ENCODE measurements at places on chromosomes 1 and 21.

- no peak for DNase-seq
These were observed 33.5 kb upstream of the CLDN14 start for GRCh38 chr21:36513430-36513829.

DNA sequence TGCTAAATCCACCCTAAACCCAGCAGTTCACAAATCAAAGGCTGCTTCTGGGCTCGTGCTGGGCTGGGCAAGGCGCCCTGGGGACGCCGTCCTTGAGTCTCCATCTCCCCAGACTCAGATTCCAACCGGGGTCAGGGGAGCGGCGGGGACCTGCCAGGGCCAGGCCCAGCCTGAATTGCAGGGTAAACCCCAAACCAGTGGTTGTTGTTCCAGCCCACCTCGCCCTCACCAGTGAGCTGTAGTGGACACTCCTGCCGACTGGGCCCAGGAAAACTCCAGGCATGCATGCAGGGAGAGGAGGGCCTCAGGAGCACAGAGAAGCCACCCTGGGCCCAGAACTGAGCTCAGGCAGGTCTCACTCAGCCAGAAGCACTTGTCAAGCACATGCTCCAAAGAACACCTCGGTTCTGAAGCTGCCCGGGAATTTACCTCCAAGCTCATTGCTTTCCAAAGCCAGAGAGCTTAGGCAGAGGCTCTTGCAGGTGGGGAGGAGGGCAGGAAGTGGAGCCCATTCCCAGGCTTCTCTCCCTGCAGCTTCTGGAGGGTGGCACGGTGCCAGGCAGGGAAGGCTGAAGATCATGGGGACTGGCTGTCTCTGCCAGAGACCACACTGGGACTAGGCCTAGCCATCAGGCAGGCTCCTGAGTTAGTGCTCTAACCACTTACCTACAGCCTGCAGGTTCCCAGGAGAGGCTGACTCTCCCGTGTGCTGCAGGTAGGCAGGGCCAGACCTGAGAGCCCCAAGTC is 437.0 kb downstream of the MATN1 start:
- DNase-seq, result no peak

GRCh38 chr1:53539226-53539625 is 80.0 kb downstream of the DMRTB1 start:
- no peak for DNase-seq

- no peak for DNase-seq
These were observed 35.8 kb downstream of the LHX4 start for GRCh38 chr1:180265871-180266270.

DNA sequence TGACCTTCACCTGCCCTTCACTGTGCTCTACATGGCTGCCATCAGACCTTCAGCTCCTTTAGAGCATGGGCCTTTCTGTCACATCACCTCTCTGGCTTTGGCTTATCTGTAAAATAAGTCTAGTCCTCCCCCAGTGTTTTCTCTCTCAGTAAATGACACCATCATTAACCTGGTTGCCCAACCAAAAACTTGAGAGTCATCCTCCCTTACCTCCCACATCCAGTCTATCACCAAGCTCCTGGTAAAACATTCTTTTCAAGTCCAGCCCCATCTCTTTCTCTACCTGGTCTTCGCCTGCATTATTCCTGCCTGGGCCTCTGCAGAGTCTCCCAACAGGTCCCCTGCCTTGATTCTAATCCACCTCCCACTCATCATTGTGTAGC is 13.1 kb downstream of the SLC26A9 start:
- DNase-seq, result no peak

- no peak for DNase-seq
These were observed 218.8 kb downstream of the NTNG1 start for GRCh38 chr1:107359472-107360241.

DNA sequence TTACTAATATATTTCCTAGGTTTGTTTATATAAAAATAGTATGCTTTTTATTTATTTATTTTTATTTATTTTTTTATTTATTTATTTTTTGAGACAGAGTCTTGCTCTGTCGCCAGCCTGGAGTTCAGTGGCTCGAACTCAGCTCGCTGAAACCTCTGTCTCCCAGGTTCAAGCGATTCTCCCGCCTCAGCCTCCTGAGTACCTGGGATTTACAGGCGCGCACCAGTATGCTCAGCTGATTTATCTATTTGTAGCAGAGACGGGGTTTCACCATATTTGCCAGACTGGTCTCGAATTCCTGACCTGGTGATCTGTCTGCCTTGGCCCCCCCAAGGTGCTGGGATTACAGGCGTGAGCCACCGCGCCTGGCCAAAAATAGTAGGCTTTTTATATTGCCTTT is 33.2 kb downstream of the BRINP3 start:
- no peak for DNase-seq

DNA sequence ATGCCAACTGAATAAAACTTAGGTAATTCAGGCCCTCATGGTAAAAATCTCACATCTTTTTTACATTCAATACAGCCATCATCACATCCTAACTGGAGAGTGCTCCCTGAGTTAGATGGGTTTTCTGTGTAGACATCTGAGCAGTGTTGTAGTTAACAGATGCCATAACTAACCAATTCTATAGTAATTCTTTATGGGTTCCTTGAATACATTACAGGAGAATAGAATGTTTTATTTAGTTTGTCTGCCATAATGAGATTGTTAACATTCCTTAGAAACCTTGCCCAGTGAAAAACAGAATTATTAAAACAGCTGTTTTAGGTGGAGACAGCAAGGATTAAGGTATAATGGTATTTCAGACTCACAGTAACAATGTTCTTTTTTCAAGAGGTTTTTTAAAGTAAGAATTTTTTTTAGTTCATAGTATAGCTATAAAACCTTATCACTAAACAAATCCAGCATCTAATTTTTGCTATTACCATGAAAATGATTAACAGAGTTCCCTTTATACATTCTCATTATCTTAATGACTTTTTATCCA is 95.3 kb downstream of the ATP5PO start:
- no peak for DNase-seq

- no peak for DNase-seq
These were observed 403.6 kb downstream of the PTPRU start for GRCh38 chr1:29639741-29640427.

DNA sequence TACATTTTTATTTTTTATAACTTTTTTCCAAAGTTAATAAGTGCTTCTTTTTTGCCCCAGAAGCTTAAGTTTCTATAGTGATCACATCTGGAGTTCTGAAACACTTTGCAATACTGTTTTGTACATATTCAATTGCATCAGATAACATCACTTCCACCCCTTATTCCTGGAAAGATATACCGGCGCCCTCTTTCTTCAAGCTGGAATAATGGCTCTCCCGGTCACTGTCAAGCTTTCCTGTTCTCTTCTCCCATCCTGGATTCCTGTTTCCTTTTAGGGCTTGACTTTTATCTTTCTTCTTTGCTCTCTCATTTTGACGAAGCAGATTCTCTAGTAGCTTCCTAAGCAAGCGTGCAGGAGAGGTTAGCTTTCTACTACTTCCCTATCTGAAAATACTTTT is 1866.8 kb downstream of the MRPL39 start:
- no peak for DNase-seq

DNA sequence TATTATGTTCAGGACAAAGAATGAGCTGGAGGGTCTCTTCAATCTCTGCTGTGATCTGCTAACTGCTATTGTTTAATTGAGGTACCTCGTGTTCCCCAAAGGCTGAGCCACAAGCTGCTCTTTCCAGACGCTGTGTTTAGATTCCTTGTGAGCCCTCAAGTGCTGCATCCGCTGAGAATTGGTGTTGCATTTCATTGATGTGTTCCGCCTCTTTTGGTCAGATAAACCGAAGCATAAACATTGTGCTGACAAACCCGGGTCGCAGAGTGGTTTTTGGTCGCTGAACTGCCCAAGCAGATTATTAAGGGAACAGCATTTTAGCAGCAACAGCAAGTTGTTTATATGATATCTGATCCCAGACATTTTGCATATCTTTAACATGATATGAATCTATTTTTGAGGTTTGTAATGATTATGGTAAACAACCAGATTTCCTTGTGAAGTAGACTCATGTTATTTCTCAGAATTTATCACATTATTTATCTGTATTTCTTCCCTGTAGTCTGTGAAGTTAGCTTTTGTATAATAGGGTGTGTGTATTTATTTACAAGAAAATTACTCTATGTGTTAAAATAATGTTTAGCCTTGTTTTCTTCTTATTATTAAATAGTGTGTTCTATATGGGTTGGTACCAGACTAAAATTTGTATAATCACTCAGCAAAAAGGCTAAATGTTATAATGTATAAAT is 217.2 kb upstream of the C1orf105 start:
- no peak for DNase-seq

DNA sequence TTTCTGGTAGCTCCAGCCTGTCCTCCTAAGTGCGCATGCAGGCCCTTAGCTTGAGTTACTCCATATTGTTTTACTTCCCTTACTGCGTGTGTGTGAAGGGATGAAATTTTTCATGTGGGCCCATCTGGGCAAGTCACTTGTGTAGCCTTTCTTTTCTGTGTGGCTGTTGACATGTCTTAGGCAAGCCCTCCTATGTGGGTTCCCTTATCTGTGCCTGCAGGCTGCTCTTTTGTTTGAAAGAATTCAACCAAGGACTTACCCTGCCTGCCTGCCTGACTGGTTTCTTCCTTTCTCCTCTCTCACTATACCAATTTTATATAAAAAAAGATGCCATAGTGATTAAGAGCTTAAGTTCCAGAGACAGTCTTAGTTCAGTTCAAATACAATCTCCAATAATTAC is 249.3 kb downstream of the ATG4C start:
- DNase-seq, result no peak

DNA sequence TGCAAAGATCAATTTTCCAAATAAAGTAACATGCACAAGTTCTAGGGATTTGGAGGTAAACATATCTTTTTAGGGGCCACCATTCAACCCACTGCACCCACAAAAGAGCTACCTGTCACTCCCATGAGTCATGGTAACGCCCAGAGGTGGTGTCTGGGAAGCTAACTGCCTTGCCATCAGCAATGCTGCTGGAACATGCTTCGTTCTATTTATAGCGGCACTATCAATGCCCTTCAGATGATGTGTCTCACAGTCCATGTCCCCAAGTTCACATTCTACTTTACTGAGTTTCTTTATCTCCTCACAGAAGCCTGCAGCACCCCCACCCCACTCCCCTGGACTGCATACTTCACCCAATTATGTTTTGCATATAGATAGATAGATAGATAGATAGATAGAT is 95.4 kb downstream of the LPAR3 start:
- DNase-seq, result no peak

GRCh38 chr1:160963521-160963920 is 8.9 kb upstream of the ITLN2 start:
- DNase-seq, result no peak

DNA sequence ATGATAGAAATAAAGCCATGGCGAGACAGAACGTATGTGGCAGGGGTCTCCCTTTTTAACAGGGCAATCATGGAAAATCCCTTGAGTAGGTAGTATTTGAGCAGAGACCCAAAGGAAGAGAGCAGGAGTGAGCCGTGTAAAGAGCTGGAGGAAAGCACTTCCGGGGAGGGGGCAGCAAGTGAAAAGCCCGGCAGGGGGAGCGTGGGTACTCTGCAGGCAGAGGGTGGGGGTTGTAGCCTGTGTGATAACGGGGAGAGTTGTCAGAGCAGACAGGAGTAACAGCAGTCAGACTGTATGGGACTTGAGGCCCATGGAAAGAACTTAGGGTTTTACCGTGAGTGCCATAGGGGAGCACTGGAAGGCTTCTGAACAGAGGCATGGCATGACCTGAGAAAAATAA is 51.1 kb upstream of the LDLRAP1 start:
- DNase-seq, result no peak

DNA sequence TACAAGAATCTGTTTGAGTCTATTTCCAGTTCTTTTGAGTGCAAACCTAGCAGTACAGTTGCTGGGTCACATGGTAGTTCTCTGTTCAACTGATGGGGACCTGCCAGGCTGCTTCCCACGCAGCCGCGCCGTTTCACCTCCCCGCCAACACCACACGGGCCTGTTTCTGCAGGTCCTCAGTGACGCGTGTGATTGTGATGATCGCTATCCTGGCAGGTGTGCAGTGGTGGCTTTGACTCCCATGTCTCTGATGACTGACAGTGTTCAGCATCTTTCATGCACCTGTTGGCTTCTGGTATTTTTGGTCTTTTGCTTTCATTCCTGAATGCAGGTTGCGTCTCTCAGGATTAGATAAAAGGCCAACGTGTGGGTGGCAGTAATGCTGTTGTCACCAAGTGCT is 41.6 kb downstream of the FAAP20 start:
- no peak for DNase-seq

DNA sequence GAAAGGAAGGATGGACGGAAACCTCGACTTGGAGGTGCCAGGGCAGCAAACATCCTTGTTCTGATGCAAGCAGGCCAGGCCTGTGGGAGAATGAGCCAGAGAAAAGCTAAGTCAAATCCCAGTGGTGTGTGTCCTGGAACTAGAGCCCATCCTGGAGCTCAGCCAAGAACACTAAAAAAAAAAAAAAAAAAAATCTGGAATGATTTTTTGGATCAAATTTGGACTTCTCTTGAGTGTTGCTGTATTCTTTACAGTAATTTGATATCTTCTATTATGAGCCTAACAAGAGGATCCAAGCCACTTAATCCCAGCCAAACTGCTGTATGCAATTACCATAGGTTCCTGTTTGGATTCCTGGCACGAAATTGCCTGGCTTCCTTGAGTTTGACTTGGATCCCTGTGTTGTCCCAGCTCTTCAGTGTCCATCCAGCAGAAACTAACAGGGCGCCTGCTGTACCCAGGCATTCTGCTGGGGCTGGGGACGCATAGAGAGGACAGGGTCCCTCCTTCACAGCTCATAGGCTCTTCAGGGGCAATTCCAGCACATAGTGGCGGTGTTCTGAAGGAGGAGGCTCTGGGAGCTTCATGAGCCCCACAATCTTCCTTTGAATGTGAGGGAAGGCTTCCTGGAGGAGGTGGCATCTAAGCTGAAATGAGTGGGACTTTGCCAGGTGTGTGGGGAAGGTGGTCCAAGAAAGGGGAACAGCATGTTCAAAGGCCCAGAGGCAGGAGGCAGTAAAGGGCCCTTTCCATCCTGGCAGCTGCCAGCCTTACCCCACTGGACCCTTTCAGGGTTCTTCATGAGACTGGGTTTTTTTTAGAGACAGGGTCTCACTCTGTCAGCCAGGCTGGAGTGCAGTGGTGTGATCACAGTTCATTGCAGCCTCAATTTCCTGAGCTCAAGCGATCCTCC is 24.7 kb downstream of the EPHX1 start:
- DNase-seq, result no peak

DNA sequence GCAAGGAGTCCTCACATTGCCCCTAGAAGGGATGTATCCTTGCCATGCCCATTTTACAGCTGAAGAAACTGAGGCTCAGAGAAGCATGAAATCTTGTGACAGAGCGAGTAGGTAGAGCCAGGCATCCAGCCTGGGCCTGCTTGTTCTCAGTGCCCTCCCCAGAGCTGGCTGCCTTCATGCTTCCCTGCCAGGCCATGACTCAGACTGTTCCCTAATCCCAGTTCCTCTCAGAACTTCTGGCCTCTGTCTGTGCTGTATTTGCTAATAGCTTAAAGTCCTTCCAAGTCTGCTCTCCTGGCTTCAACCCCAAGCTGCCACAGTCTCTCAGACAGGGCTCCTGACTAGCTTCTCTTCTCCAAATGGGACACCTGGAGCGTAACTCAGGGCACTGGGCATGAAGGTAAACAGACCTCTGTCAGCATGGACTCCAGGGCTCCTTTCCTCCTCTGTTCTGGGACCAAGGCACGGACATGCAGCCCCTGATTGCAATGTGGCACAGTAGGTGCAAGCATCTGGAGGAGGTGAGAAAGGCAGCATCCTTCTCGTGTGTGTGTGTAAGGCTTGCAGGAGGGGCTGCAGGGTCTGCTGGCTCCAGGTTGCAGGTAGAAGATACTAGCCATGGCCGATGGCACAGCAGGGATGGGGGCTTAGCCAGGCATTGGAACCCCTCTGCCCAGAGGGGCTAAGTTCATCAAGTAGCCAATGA is 122.7 kb downstream of the HMGB4 start:
- DNase-seq, result no peak

- no peak for DNase-seq
These were observed 4.6 kb downstream of the FCRLB start for GRCh38 chr1:161725908-161726472.
